ENCODE measurements at places on chromosomes 5 and 9.

GRCh38 chr5:168842571-168843205 lies 263.5 kb upstream of the PANK3 start:
- no peak for DNase-seq

GRCh38 chr5:38286002-38286401 lies 27.6 kb downstream of the EGFLAM start:
- DNase-seq, result no peak

DNA sequence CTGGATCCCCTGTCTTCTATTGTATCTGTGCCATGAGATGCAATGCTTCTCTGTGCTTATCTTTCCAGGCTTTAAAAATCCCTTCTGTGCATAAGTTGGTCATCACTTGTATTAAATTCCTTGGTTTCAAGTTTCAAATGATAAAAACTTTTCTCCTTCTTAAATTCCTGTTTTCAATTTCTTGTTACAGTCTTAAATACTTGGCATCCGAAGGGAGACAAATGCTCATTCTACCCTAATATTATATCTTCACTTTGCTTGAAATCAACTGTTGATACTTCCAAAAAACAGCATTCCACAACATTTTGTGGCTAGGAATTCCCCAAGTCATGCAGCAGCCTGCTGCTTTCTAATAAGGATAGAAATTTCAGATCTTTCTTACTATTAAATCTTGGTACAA lies 413.2 kb upstream of the ACTBL2 start:
- no peak for DNase-seq

- peak; percentile 74 for DNase-seq
Observed at GRCh38 chr9:83649080-83649479, 26.1 kb downstream of the IDNK start.

- no peak for DNase-seq
Observed at GRCh38 chr9:14437354-14438231, 123.7 kb upstream of the NFIB start.

DNA sequence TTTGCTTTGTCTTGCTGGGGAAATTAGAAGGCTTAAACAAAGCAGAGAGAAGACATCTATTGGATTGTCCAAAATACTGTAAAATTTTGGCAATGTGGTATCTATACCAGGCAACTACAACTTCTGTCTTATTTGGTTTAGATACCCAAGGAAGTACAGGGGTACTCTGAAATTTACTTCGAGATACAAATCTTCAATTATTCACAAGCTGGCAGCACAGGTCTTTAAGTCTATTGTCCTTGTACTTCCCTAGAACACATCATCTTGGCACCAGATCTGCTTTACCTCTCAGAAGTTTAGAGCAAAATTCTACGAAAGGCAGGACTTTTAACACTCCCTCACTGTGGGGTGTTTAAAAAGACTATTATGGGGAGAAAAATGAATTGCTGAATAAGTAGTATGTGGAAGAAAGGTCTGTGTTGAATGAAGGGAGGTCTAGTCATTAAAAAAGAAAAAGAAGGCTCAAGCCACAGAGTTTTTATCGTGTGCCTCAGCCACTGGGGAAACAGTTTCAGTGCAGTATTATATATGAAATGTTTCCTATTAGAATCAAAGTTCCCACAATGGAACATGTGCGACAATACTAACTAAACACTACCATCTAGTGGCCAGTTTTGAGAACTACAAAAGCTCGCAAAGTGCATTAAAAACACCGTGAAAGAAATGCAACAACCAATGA lies 93.7 kb downstream of the PDE4D start:
- no peak for DNase-seq

DNA sequence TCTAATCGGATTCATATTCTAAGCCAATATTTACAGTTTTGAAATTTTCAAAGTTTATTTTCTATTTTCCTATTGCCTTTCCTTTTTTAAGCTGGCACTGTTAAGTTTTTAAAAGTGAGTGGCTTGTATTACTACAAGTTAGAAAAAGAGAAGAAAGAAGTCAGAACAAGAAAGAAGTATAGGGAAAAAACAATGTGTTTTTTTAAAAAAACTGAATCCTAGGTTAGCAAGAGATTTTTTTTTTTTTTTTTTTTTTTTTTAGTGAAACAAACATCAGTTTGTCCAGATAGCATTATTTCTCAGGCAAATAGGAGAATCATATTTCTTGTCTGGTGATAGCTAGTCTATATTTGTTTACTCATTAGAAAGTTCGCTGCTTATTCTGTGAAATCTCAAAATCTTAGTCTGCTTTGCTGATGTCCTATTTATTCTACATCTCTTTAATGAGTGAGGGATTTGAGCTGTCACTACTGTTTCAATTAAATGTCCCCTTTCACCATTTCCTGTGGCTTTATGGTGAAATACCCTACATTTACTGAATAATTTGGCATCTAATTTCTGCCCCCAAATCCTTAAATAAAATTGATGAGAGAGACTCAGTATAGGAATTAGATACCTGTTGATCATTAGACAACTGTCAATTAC lies 19.1 kb upstream of the LMNB1 start:
- DNase-seq, result no peak

DNA sequence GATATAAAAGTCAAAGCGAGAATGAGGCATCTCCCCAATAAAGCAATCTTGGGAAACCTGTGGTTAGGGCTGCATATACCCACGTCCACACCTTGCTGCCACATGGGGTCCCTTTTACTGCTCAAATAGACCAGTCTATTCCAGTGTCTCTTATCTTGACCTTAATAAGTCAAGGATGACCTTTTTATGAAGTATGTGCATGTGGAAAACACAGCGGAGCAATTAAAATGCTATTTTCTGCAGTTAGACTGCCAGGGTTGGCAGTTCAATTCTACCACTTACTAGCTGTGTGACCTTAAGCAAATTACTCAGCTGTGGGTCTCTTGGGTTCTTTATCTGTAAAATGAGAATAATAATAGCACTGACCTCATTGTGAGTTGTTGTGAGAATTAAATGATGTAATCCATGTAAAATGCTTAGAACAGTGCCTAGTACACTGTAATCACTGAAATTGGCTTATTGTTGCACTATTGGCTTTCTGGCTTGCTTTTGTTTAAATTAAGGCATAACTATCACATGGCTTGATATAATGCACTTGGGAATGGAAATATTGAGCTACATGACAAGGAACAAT lies 67.8 kb upstream of the HSPB3 start:
- DNase-seq, result no peak

DNA sequence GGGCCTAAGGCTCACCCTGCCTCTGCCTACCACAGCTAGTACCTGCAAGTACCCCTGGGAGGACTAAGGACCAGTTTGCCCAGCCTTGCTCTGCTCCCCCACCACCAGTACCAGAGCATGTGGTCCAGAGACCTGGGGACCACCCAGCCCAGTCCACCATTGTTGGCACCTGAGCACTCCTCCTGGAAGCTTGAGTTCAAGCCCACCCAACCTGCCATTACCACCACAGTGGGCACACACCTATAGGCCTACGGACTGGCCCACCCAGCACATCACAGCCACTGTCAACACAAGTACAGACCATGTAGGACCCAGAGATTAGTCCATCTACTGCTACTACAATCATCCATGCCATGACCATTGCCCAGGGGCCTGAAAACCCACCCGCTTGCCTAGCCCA lies 30.8 kb upstream of the SH3TC2 start:
- no peak for DNase-seq
